ENCODE measurements at places on chromosomes 7 and 10.

DNA sequence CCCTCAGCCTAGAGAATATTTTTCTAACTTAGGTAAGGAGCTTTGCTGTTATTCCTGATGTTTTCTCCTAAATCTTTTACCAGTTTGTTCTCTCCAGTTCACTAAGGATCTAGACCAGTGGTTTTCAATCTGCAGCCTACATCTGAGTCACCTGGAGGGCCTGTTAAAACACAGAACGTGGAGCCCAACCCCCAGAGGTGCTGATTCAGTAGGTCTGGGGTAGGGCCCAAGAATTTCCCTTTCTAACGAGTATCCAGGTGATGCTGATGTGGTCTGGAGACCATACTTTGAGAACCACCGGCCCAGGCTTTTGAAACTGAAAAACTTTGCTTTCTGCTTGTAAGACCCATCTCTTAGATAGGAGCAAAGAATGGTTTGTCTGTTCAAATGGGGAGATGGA lies 51.2 kb upstream of the KMT2E start:
- no peaks in the 10 kb centered on the region for H3K27me3 ChIP-seq
- H3K27ac ChIP-seq, result no peak overlapping the region
- H3K36me3 ChIP-seq, result peaks cover 15% of the 10 kb centered on the region
- H3K4me1 ChIP-seq, result peaks cover 4% of the 10 kb centered on the region

DNA sequence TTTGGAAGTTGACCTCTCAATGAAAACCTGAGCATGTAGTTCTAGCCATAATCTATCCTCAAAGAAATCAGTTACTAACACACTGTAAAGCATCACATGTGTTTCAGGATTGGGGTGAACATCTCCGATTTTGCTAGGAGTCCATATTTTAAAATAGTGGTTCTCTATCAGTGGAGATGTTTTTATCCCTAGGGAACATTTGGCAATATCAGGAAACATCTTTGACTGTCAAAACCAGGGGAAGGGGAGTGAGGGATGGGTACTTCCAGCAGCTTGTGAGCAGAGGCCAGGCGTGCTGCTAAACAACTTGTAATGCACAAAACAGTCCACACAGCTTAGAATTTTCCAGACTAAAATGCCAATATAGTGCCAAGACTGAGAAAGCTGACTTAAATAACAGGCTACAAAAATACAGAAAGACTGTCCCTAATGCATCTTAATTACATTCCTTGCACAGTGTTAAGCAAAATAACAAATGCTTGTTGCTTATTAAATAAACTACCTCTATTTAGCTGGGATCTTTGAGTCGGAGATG lies 120.9 kb downstream of the CRPPA start:
- DNase-seq, result no peak
- no peak overlapping the region for H3K27ac ChIP-seq
- H3K27me3 ChIP-seq, result no peaks in the 10 kb centered on the region
- H3K4me3 ChIP-seq, result no peak overlapping the region
- no peaks in the 10 kb centered on the region for H3K36me3 ChIP-seq
- H3K4me1 ChIP-seq, result peaks cover 6% of the 10 kb centered on the region

GRCh38 chr10:74011770-74012169 lies 13.9 kb downstream of the VCL start:
- DNase-seq, result no peak
- no peak overlapping the region for H3K27ac ChIP-seq
- no peak overlapping the region for H3K4me3 ChIP-seq
- H3K27me3 ChIP-seq, result no peaks in the 10 kb centered on the region
- peaks cover 2% of the 10 kb centered on the region for H3K36me3 ChIP-seq
- H3K4me1 ChIP-seq, result peaks cover 36% of the 10 kb centered on the region

- H3K4me1 ChIP-seq, result peaks cover 7% of the 10 kb centered on the region
- H3K27ac ChIP-seq, result peak overlapping the region; percentile 46
- no peaks in the 10 kb centered on the region for H3K36me3 ChIP-seq
- H3K4me3 ChIP-seq, result no peak overlapping the region
- no peaks in the 10 kb centered on the region for H3K27me3 ChIP-seq
Measured at GRCh38 chr7:30225863-30226613, 58.4 kb upstream of the ZNRF2 start.

DNA sequence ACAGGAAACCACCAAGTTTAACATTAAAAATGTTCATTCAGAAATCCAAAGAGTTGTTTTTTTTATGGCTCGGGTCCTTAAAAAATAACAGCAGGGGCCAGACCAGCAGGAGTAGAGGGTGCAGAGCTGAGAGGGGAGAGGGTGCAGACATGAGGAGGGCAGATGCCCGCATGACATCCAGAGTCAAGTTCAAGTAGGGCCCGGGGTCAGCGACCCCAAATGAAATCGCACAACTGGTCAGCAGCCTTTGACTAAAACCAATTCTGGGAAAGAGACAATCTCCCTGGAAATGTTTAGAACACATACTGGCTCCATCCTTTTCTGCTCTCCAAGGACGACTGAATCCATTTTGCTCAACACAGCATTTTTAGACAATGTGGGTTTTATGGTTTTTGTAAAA lies 297.5 kb downstream of the FGFR2 start:
- no peaks in the 10 kb centered on the region for H3K36me3 ChIP-seq
- H3K4me1 ChIP-seq, result no peaks in the 10 kb centered on the region
- no peak for DNase-seq
- H3K4me3 ChIP-seq, result no peak overlapping the region

GRCh38 chr7:83738291-83738835 lies 89.4 kb upstream of the SEMA3E start:
- H3K36me3 ChIP-seq, result no peaks in the 10 kb centered on the region
- no peaks in the 10 kb centered on the region for H3K27me3 ChIP-seq
- no peak for DNase-seq

DNA sequence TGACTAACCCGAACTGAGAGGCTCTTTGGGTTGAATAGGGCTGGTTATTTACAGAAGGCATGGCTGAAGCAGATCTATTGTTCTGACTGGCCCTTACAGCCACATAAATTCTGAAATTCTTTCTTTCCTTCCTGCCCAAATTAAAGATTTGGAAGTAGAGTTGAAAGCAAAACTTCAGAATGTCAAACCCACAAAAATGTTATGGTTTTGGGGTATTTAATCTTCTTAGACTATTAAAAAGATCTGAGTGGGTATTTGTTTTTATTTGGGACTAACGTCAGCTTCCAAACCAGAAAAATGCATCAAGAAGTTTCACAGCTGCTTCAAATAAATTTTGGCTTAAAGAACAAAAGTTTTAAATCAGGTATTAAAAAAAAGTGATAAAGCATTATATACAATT lies 124.5 kb downstream of the AHR start:
- no peak overlapping the region for H3K27ac ChIP-seq
- H3K27me3 ChIP-seq, result peaks cover 7% of the 10 kb centered on the region
- no peaks in the 10 kb centered on the region for H3K4me1 ChIP-seq
- H3K4me3 ChIP-seq, result no peak overlapping the region

GRCh38 chr10:79488870-79489269 lies 23.5 kb upstream of the EIF5AL1 start:
- no peaks in the 10 kb centered on the region for H3K36me3 ChIP-seq
- no peak overlapping the region for H3K4me3 ChIP-seq
- H3K27me3 ChIP-seq, result no peaks in the 10 kb centered on the region
- no peak overlapping the region for H3K27ac ChIP-seq

- H3K27ac ChIP-seq, result no peak overlapping the region
- H3K36me3 ChIP-seq, result no peaks in the 10 kb centered on the region
- H3K4me3 ChIP-seq, result peak overlapping the region; percentile 34
- peaks cover 6% of the 10 kb centered on the region for H3K4me1 ChIP-seq
- H3K27me3 ChIP-seq, result no peaks in the 10 kb centered on the region
- DNase-seq, result peak; percentile 26
Measured at GRCh38 chr7:1459920-1460820, 900 bp upstream of the MICALL2 start.

DNA sequence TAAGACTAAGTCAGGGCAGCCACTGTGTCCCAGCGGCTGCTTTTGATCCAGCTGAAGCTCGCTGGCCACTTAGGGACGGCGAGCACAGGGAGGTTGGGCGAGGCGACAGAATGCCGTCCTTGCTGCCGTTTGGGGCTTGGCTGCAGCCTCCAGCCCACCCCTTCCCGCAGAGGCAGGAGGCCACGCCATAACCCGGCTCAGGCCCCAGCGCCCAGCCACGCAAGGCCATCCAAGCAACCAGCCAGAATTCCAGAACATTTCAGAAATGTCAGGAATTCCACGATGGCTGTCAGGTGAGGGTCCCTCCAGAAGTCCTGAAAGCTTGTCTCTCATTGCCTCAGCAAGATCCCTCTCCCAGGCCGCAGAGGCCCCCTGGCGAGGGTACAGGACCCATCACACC lies 479.1 kb upstream of the FOXK1 start:
- DNase-seq, result no peak
- H3K4me3 ChIP-seq, result no peak overlapping the region
- H3K36me3 ChIP-seq, result no peaks in the 10 kb centered on the region
- no peak overlapping the region for H3K27ac ChIP-seq
- no peaks in the 10 kb centered on the region for H3K27me3 ChIP-seq

DNA sequence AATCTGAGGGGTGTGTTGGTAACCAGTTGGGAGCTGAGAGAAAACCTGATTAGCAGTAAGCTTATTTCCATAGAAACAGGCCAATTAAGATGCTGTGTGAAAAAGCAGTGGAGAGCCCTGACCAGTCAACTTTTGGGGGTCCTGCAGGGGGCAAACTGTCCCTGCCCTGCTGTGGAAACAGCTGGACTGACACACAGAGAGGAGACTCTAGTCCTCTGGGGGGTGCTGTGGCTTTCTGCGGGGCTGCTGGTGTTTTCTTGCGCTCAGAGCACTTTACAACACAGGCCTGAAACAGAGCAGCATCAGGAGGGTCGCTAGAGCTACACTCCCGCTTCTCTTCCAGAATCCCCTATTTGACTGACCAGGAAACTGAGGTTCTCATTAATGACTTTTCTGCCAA lies 546.9 kb upstream of the GALNT17 start:
- H3K27me3 ChIP-seq, result no peaks in the 10 kb centered on the region
- no peak overlapping the region for H3K4me3 ChIP-seq
- H3K27ac ChIP-seq, result no peak overlapping the region
- H3K4me1 ChIP-seq, result no peaks in the 10 kb centered on the region
- no peak for DNase-seq
- H3K36me3 ChIP-seq, result no peaks in the 10 kb centered on the region

DNA sequence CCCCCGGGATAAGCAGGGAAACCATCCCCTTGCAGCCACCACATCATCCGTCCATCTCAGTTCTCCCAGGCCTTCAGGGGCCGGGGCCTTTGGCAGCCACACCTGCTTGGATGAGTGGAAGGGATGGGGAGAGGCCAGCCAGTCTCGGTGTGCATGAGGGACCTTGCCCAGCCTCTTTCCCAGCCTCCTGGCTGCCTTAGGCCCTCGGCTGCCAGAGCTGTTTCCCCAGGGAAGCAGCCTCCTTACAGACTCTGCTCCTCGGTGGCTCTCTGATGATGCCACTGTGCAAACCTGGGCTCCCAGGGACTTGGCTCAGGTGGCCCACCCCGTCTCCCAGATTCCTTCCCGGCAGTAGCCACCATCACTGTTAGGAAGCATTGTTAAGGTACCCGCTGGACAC lies 14.7 kb downstream of the FGF8 start:
- no peak overlapping the region for H3K4me3 ChIP-seq
- H3K27me3 ChIP-seq, result peaks cover 11% of the 10 kb centered on the region
- no peaks in the 10 kb centered on the region for H3K4me1 ChIP-seq
- DNase-seq, result no peak

DNA sequence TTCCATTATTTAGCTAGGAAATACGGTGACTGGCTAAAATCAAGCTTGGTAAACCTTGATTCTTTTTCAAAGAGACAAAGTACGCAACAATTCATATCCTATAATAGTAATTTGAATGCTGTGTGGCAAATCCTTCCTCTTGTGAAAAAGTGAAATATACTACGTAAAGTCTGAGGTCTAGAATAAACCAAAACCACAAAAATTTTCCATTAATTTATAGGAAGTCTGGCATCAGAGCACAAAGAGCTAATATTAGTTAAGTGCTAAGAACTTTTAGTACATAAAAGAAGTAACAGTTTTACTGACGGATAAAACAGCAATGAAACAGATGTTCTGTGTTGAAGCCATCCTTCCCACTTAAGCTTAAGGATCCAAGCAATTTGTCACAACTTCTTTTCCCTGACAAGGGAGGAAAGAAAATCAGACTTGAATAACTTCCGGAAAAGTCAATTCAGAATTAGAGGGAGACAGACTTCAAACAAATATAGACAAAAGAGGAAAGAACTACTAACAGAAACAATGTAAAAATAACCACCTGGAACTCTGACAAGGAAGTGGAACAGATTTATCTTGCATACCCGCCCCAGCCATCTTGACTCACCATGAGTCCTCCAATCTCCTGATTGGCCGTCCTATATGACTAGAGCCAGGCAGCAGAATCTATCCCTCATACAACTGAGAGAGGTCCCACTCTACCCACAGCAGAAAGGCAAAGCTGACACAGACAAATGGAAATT lies 34.6 kb downstream of the RHEB start:
- no peaks in the 10 kb centered on the region for H3K27me3 ChIP-seq
- H3K36me3 ChIP-seq, result peaks cover 38% of the 10 kb centered on the region
- no peak for DNase-seq
- H3K27ac ChIP-seq, result peak overlapping the region; percentile 51

- no peak for DNase-seq
- H3K36me3 ChIP-seq, result peaks cover 3% of the 10 kb centered on the region
- no peaks in the 10 kb centered on the region for H3K27me3 ChIP-seq
- H3K4me3 ChIP-seq, result no peak overlapping the region
- H3K4me1 ChIP-seq, result peaks cover 32% of the 10 kb centered on the region
- no peak overlapping the region for H3K27ac ChIP-seq
Measured at GRCh38 chr10:119742947-119743648, 17.2 kb downstream of the INPP5F start.

DNA sequence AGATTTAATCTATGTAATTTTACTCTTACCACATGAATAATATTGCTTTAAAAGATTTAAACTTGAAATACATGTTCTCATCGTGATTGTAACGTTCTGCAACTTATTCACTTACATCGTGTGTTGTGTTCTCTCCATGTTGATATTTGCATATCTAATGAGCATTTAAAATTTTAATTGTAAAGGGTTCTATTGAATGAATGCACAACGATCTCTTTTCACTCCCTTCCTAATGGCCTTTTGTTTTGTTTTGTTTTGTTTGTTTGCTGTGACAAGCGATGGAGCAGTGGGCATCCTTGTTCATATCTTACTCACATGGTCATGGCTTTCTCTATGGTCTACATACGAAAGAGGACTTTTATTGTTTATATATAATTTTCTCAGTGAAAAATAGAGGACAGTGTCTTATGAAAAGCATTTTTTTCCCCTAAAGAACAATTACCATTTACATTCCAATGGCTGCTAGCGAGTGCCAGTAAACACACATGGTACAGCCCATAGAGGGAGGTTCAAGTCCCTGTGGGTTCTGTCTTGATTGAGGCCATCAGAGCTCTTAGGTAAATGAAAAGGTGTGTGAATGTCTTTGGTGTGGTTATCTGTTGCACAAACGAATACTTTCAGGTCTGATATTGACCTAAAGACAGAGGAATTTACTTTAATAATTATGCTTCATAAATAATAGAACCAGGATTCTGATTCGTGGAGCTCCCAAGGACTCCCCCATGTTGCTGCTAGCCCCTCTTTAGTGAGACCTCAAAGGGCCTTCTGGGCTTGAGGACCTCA lies 32.4 kb downstream of the BTBD16 start:
- H3K4me1 ChIP-seq, result peaks cover 8% of the 10 kb centered on the region
- H3K27ac ChIP-seq, result no peak overlapping the region
- H3K36me3 ChIP-seq, result no peaks in the 10 kb centered on the region
- DNase-seq, result no peak
- H3K4me3 ChIP-seq, result no peak overlapping the region

Data from activated naive CD8-positive, alpha-beta T cell treated with anti-CD3 and anti-CD28 coated beads for 36 hours (primary cell).